ENCODE measurements at places on chromosomes 16 and 17.

- peak; percentile 41 for DNase-seq
Observed at GRCh38 chr16:19375561-19376158, 42.0 kb upstream of the TMC5 start.

DNA sequence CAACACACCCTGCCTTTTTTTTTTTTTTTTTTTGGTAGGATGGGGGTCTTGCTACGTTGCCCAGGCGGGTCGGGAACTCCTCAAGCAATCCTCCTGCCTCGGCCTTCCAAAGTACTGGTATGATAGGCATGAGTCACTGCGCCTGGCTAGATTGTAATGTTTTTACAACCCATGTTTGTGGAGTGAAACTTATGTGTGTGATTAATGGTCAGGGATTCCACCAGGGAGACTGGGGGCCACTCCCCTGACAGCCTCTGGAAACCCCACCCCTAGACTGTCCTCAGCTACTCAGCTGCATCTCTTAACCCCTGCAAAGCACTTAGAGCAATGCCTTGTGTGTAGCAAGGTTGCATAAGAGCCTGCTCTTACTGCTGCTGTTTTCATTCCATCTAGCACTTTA is 220.5 kb downstream of the PARN start:
- peak; percentile 94 for DNase-seq

- no peak for DNase-seq
Observed at GRCh38 chr17:20981046-20981920, 61.5 kb downstream of the USP22 start.

DNA sequence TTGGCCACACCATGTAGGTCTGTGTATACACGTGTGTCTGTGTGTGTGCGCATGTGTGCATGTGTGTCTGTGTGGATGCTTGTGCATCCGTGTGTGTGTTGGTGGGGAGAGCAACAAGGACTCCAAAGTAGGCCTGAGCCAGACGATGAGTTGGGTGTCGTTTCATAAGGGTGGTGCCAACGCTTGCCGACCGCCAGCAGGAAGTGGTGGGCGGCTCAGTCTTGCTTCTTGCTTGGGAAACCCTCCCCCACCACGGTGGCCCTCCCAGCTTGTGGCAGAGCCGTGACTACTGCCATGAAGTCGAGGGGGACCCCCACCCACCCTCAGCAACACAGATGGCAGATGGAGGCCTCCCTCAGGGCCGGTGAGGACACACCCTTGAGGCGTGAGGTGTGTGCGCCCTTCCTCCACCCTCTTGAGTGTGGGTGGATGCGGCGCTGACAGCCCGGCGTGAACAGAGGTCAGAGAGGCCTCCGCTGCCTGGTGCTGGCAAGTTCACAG is 17.5 kb downstream of the SBK1 start:
- no peak for DNase-seq

DNA sequence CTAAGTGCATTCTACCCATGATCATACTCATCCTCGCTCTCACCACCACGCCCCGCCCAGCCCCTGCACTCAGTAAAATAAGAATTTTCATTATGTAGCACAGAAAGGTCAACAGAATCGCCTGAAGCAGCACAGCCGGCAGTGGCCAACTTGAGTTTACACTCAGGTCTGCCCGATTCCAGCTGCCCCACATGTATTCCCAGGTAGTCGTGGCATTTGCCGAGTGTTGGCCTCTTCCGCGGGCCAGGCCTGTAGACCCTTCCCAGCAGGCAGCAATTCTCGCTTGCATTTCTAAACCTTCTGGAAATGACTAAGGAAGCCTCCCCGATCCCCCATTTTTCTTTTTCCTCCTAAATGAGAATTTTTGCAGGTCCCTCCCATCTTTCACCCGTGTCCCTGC is 609 bp downstream of the CNGB1 start:
- DNase-seq = no peak

DNA sequence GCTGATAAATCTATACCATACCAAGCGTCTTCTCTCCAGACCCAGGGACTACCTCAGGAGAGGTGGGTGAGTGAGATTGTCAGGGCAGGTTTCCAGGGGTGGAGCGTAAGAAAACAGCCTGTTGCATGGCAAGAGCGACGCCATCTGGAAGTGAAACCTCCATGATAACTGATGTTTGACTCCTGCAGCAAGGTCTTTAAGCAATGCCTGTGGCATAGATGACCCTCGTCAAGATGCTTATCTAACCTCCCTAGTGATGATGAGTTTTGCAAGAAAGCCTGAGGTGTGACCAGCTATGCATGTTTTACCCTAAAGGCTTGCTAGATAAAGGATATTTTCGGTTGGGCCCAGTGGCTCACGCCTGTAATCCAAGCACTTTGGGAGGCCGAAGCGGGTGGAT is 71.6 kb downstream of the GSG1L start:
- no peak for DNase-seq
